ENCODE measurements at places on chromosomes 1 and 21. TPM values are rescaled to one million over a fixed set of nuclear protein-coding genes. Genes with fewer than 3 reads are reported as not detected.

DNA sequence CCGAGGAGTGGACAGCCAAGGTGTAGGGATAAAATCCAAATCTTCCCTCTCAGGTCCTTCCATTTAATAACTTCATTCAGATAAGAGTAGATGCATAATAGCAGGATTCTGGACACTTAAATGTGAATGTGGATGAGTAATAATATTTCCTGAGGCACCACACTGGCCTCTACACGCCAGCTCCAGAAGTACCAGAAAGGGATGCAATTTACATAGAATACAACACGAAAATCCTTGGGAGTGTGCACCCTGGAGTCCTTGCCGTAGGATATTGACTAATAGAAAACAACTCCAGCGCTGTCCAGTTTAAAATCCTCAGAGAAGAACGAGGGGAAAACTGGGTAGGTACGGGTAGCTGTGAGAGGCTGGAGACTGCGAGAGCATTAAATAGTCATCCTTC is 6.9 kb downstream of the PLXNA2 start:
- no peak for DNase-seq
- no peaks in the 10 kb centered on the region for H3K36me3 ChIP-seq
- no peak overlapping the region for H3K4me3 ChIP-seq
- H3K27ac ChIP-seq, result no peak overlapping the region

- H3K4me3 ChIP-seq, result no peak overlapping the region
- no peak overlapping the region for H3K27ac ChIP-seq
- no peaks in the 10 kb centered on the region for H3K4me1 ChIP-seq
- no peak for DNase-seq
- peaks cover 12% of the 10 kb centered on the region for H3K27me3 ChIP-seq
Observed at GRCh38 chr1:41350055-41350378, 11.2 kb upstream of the FOXO6 start.

DNA sequence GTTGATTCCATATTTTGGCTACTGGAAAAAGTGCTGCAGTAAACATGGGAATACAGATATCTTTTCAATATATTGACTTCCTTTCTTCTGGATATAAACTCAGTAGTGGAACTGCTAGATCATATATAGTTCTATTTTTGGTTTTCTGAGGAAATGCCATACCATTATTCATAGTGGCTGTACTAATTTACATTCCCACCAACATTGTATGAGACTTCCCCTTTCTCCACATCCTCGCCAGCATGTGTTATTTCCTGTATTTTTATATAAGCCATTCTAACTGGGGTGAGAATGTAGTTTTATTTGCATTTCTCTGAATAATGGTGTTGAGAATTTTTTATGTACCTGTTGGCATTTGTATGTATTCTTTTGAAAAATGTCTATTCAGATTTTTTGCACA is 385.2 kb downstream of the NUF2 start:
- no peak for DNase-seq
- H3K4me1 ChIP-seq, result no peaks in the 10 kb centered on the region
- H3K27me3 ChIP-seq, result no peaks in the 10 kb centered on the region
- no peaks in the 10 kb centered on the region for H3K36me3 ChIP-seq

DNA sequence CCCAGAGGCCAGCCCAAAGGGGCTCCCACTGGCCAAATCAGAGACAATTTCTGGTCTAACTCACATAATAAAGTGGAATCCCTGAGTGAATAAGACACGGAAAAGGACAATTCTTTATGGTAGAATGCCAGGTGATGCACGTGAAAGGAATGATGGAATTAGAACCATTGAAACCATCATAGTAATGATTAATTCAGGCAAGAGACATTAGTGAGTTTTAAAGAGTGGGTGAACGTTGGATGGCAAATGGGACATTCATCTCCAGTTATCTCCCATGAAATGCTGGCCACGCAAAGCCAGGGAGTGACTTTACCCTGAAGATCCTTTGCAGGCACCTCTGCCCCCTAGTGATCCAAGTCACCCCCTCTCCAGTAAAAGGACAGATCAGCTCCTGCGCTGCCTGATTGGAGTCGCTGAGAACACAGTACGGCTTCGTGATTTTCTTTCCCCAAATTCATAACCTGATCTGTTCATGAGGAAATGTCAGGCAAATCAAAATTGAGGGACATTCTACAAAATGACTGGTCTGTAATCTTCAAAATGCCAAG is 87.5 kb downstream of the AJAP1 start:
- no peak overlapping the region for H3K4me3 ChIP-seq
- H3K4me1 ChIP-seq, result no peaks in the 10 kb centered on the region
- H3K36me3 ChIP-seq, result no peaks in the 10 kb centered on the region
- no peak for DNase-seq
- peaks cover 3% of the 10 kb centered on the region for H3K27me3 ChIP-seq
- H3K27ac ChIP-seq, result no peak overlapping the region

DNA sequence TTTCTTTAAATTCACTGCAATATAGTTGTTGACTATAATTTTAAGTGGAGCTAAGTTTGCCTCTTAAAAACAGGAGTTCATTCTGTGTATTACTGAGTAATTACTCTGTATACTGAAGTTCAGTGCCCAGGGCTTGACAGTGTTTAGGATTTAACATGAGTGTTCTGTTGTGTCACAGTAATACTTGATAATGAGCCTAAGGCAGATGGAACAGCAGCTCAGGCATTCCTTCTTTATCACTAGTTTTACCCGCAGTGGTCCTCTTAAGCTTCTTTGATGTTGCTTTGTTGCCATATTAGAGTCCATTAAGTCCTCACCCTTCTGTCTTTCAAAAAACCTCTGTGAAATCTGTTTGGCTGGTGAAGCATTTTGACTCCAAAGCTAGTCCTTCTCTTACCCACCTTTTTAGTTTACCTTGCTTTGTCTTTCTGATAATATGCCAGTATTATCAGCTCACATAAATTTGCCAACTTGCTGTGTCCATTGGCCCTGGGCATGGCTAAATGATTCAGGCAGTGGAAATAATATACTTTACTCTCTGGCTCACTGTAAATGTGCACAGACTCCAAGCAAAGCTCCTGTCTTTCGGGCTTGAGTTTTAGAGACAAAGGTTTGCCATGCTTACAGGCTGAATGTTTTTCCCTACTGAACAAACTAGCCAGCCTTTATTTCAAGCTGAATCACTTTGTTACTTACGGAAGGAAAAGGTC is 17.7 kb downstream of the HIPK1 start:
- peaks cover 24% of the 10 kb centered on the region for H3K36me3 ChIP-seq
- no peaks in the 10 kb centered on the region for H3K27me3 ChIP-seq
- H3K4me1 ChIP-seq, result peaks cover 65% of the 10 kb centered on the region
- peak overlapping the region; percentile 31 for H3K4me3 ChIP-seq

GRCh38 chr1:77015748-77016341 is 148.6 kb downstream of the ST6GALNAC5 start:
- no peak overlapping the region for H3K4me3 ChIP-seq
- no peaks in the 10 kb centered on the region for H3K36me3 ChIP-seq
- H3K27me3 ChIP-seq, result no peaks in the 10 kb centered on the region
- DNase-seq, result no peak

- no peak overlapping the region for H3K27ac ChIP-seq
- H3K4me3 ChIP-seq, result no peak overlapping the region
- no peaks in the 10 kb centered on the region for H3K4me1 ChIP-seq
Observed at GRCh38 chr1:238265866-238266265, 375.1 kb upstream of the ZP4 start.

DNA sequence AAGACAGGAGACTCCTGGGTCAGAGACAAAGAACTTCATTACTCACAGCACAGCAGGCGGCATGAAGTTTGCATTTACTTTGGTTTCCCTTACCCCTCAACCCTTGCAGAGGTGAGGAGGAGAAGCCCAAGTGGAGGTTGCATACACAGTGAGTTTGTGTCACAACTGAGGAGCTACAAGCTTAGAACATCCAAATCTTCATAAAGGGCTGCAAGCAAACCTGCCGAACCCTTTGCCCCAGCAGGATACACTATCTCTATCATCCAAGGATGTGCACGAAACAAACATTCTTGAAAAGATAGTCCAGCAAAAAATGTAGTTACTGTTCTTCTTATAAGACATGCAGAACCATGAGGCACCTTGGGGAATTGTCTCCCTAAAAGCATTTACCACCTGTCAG is 493.5 kb downstream of the SETD4 start:
- H3K27ac ChIP-seq, result no peak overlapping the region
- H3K27me3 ChIP-seq, result peaks cover 13% of the 10 kb centered on the region
- H3K36me3 ChIP-seq, result no peaks in the 10 kb centered on the region
- no peak overlapping the region for H3K4me3 ChIP-seq

DNA sequence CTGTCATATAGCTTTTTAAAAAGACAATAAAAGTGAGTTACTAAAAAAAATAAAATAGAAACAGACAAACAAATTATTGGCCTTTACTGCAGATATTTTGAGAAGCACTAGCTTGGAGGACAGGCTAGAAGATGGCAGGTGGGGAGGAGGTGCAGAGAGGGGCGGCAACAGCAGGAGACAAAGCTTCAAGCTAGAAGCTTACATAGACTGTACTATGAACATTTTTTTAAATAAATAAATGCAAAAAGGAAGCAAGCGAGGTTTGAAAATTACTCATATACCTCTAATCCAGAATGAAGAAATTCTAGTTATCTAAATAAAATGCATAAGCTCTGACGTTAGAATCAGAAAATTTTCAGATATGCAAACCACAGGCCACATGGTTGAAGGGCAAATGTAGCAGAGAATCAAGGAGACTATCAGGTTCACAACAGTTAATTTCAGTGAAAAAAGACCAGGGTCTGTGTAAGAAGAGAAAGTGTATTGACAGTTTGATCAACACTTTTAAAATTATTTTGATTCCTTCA is 54.9 kb downstream of the NRIP1 start:
- H3K4me1 ChIP-seq, result peaks cover 17% of the 10 kb centered on the region
- no peak for DNase-seq
- no peak overlapping the region for H3K4me3 ChIP-seq
- H3K36me3 ChIP-seq, result no peaks in the 10 kb centered on the region
- no peaks in the 10 kb centered on the region for H3K27me3 ChIP-seq

GRCh38 chr1:88668405-88668804 is 15.7 kb upstream of the PKN2 start:
- H3K4me3 ChIP-seq, result no peak overlapping the region
- H3K36me3 ChIP-seq, result no peaks in the 10 kb centered on the region
- H3K27me3 ChIP-seq, result peaks cover 7% of the 10 kb centered on the region
- no peak for DNase-seq

GRCh38 chr1:115767403-115767802 is 1.1 kb downstream of the CASQ2 start:
- DNase-seq, result no peak
- no peak overlapping the region for H3K27ac ChIP-seq

DNA sequence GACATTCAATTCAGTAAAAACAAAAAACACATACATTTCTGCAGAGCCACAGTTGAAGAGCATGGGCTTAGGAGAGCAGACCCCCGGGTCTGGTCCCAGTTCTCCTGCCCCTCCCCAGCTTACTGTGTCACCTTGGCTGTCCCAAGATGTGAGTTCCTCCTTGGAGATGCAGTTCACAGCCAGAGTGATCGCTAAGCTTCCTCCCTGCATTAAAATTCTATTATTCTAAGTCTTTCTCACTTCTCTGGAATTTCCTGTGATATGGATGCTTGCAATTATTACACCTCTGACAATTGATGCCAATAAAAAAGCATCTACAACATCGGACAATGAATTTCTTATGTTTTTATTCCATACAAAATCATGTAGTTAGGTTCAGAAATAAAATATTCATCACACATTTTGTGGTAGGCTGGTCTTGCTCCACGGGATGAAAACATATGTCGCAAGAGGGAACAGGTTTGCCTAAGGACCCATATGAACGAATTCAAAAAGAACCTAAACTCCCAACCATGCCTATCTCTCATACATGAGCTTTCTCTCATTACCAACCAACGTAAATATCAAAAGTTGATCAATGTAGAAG is 328.5 kb upstream of the RUNX1 start:
- H3K27me3 ChIP-seq, result peaks cover 2% of the 10 kb centered on the region
- H3K4me3 ChIP-seq, result no peak overlapping the region
- no peaks in the 10 kb centered on the region for H3K4me1 ChIP-seq
- H3K36me3 ChIP-seq, result no peaks in the 10 kb centered on the region
- H3K27ac ChIP-seq, result no peak overlapping the region

DNA sequence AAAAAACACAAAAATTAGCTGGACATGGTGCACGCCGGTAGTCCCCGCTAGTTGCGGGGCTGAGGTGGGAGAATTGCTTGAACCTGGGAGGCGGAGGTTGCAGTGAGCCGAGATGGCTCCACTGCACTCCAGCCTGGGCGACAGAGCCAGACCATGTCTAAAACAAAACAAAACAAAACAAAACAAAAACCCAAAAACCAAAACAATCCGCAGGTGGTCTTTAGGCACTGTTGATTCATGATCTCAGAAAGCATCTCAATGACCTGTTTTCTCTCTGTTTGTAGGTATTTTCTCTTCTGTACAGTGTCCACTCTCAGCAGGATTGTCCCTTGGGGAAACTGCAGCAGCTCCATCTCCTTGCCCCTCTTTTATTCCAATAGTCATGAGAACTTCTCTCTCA is 74.9 kb upstream of the ADGRL2 start:
- no peak overlapping the region for H3K27ac ChIP-seq
- no peak for DNase-seq
- no peaks in the 10 kb centered on the region for H3K27me3 ChIP-seq
- no peak overlapping the region for H3K4me3 ChIP-seq

DNA sequence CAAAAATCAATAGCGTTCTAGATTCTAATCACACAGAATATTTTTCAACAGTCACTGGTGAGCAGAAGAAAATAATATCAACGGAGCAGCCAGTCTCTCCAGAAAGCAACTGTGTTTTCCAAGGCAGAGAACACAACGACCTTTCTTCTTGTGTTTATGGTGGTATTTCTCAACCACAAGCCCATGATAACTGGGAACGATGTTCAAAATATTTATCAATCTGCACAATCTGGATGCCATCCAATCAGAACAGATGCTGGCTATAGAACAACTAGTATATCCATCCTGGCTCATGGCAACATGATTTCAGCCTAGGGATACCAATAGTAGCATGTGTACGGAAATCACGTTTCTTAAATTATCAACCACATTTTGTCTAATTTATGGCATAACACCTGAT is 162.7 kb upstream of the RUNX1 start:
- H3K27me3 ChIP-seq, result peaks cover 1% of the 10 kb centered on the region
- peaks cover 9% of the 10 kb centered on the region for H3K4me1 ChIP-seq
- no peak for DNase-seq
- H3K27ac ChIP-seq, result no peak overlapping the region
- no peaks in the 10 kb centered on the region for H3K36me3 ChIP-seq

- no peaks in the 10 kb centered on the region for H3K36me3 ChIP-seq
- H3K27me3 ChIP-seq, result no peaks in the 10 kb centered on the region
- no peak overlapping the region for H3K27ac ChIP-seq
- no peak for DNase-seq
- H3K4me1 ChIP-seq, result no peaks in the 10 kb centered on the region
Observed at GRCh38 chr1:240258910-240259309, 167.2 kb downstream of the FMN2 start.

CR1L gene
- not detected for total RNA-seq

C8B gene
- not detected for total RNA-seq

SPRR2B gene
- total RNA-seq, result not detected

SLC5A9 gene
- total RNA-seq, result not detected

ZNF593 gene
- total RNA-seq, result 38.0 TPM

CD1B gene
- not detected for total RNA-seq

PYHIN1 gene
- total RNA-seq, result 13.1 TPM

KIF21B gene
- 56.6 TPM for total RNA-seq

MRPL39 gene
- total RNA-seq, result 71.7 TPM

S100A7 gene
- total RNA-seq, result not detected

SLX9 gene
- total RNA-seq, result 60.7 TPM

All from activated CD4-positive, alpha-beta memory T cell treated with anti-CD3 and anti-CD28 coated beads for 36 hours (primary cell).